Astrocyte (in vitro differentiated cells and primary cell): ENCODE measurements at places on chromosomes 7 and 10. TPM values are rescaled to one million over a fixed set of nuclear protein-coding genes. Genes with fewer than 3 reads are reported as not detected.

DNA sequence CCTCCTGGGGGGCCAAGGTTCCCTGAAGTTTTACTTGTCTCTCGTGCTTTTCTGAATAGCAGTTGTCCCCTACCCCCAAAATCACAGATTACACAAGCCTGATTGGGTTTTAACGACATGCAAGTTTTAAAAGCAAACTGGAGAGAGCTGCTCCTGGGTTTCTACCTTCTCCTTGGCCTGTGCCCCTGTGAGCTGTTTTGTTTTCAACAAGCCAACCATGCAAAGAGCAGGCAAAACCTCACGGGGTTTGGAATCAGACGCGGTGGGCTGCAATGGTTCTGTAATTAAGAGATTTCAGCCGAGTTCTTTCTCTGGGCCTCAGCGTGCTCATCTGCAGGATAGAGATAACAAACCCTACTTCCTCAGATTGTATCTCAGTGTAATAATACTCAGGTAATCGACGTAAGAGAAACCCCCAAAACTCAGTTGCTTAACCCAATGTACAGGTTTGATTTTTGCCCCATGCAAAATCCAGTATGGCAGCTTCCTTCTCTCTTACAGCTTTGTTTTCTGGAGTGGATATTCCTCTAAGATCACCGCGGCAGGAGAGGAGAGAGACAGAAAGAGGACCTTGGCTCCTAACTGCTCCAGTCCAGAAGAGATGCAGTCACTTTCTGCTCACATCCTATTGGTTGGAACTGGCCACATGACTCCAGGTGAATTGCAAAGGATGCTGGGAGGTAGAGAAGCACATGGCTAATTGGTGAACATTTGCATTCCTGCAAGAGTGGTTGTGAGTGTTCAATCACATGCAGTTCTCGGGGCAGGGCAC lies 42.0 kb downstream of the MYL10 start:
- H3K27ac ChIP-seq: no peak overlapping the region
- H3K4me3 ChIP-seq: no peak overlapping the region
- H3K36me3 ChIP-seq: no peaks in the 10 kb centered on the region
- no peaks in the 10 kb centered on the region for H3K4me1 ChIP-seq
- DNase-seq: no peak

GRCh38 chr7:81206667-81207360 lies 288.0 kb upstream of the SEMA3C start:
- no peaks in the 10 kb centered on the region for H3K36me3 ChIP-seq
- no peak overlapping the region for H3K4me3 ChIP-seq
- no peaks in the 10 kb centered on the region for H3K27me3 ChIP-seq
- no peak overlapping the region for H3K27ac ChIP-seq
- H3K4me1 ChIP-seq: no peaks in the 10 kb centered on the region
- DNase-seq: no peak

Gene RUFY2
- total RNA-seq: 21.7 and 21.8 TPM in 2 replicates

Gene FFAR4
- total RNA-seq: not detected in 2 replicates

Gene GDF2
- total RNA-seq: not detected in 2 replicates

GRCh38 chr7:116021237-116021636 lies 9.3 kb downstream of the TFEC start:
- no peak overlapping the region for H3K4me3 ChIP-seq
- H3K4me1 ChIP-seq: no peaks in the 10 kb centered on the region
- no peak for DNase-seq
- H3K27me3 ChIP-seq: no peaks in the 10 kb centered on the region
- H3K36me3 ChIP-seq: no peaks in the 10 kb centered on the region

DNA sequence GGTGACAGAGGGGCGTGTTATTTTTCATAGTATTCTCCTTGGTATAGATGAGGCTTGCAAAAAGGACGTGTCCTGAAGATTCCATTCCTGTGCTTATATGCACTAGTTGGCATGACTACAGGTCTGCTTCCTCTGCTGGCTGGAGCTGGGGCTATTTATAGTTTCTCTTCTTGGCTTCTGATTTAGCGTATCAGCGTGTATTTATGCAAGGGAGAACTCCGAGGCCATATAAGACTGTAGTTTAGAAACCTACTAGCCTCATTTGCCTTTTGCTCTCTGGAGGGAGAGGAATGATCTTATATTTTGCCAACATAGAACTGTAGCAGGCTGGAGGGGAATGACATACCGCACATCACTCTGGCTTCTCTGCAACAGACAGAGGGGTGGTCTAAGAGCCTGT lies 39.7 kb downstream of the CACNB2 start:
- no peak overlapping the region for H3K27ac ChIP-seq
- peaks cover 7% of the 10 kb centered on the region for H3K4me1 ChIP-seq
- DNase-seq: peak; percentile 81
- H3K36me3 ChIP-seq: no peaks in the 10 kb centered on the region
- H3K27me3 ChIP-seq: no peaks in the 10 kb centered on the region

Gene STYXL1
- total RNA-seq: 45.3 and 46.2 TPM in 2 replicates

Gene ITPRID1
- total RNA-seq: not detected in 2 replicates

Gene CABCOCO1
- 0.23 TPM in 1 of 2 replicates, not detected in the other for total RNA-seq

Gene TUBB8
- not detected in 2 replicates for total RNA-seq

DNA sequence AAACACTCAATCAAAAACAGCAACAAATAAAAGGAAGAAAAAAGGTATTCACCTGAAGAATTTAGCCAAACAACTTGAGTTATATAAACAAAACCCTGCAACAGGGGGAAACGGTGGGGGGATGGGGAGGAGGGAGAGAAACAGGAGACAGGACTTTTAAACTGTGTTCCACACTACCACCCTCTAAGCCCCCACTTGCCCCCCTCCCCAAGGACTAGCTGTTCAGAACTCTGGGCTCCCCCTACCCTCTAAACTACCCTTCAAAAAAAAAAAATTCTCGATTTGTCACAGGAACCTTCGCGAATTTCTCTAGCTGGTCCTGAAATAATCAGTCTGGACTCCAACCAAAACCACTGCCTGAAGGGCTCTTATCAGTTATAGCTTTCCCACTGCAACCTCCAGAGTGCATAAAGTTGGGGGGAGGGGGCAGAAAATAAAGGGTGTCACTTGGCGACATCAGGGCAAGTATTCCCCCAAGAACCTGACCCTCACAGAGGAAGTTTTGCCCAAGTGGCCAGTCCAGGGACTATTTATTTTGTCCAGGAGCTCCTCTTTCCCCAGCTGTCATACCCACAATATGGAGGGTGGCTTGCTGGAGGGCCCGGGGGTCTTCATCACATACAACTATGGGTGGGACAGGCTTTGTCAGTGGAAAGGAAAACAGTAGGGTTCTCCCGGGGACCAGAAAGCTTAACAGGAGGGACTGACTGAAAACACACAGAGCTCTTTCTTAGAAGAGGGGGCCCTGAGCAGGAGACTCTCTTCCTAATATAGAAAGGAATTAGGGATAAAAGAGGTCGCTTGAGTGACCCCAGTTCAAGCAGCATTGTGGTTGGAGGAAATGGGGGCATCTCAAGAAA lies 1.3 kb downstream of the UBE2H start:
- peak overlapping the region; percentile 95 for H3K4me3 ChIP-seq
- no peaks in the 10 kb centered on the region for H3K27me3 ChIP-seq
- H3K4me1 ChIP-seq: peaks cover 29% of the 10 kb centered on the region

DNA sequence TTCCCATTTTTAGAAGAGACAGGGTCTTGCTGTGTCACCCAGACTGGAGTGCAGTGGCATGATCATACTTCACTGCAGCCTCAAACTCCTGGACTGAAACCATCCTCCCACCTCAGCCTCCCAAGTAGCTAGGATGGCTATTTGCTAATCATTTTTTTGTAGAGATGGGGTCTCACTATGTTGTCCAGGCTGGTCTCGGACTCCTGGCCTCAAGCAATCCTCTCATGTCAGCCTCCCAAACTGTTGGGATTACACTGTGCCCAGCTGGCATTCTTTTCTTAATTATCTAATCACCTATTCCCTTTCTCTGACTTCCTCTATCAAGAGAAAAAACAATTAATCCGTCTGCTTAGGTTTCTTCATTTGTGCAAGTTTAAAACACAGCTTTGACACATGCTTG lies 172.5 kb upstream of the TRIM24 start:
- no peak for DNase-seq
- no peak overlapping the region for H3K27ac ChIP-seq
- H3K4me3 ChIP-seq: no peak overlapping the region
- H3K36me3 ChIP-seq: no peaks in the 10 kb centered on the region
- no peaks in the 10 kb centered on the region for H3K4me1 ChIP-seq
- H3K27me3 ChIP-seq: no peaks in the 10 kb centered on the region

GRCh38 chr10:15210521-15210920 lies 42.0 kb upstream of the NMT2 start:
- H3K4me3 ChIP-seq: no peak overlapping the region
- no peaks in the 10 kb centered on the region for H3K36me3 ChIP-seq
- peak overlapping the region; percentile 86 for H3K27ac ChIP-seq
- no peaks in the 10 kb centered on the region for H3K27me3 ChIP-seq
- peaks cover 15% of the 10 kb centered on the region for H3K4me1 ChIP-seq

- H3K36me3 ChIP-seq: no peaks in the 10 kb centered on the region
- peaks cover 12% of the 10 kb centered on the region for H3K4me1 ChIP-seq
- peak; percentile 20 for DNase-seq
- no peak overlapping the region for H3K4me3 ChIP-seq
- no peak overlapping the region for H3K27ac ChIP-seq
- no peaks in the 10 kb centered on the region for H3K27me3 ChIP-seq
These were observed 155.2 kb upstream of the GNAI1 start for GRCh38 chr7:79979437-79979836.

Gene PRSS37
- not detected in 2 replicates for total RNA-seq

- peaks cover 6% of the 10 kb centered on the region for H3K27me3 ChIP-seq
- DNase-seq: peak; percentile 8
- peaks cover 9% of the 10 kb centered on the region for H3K4me1 ChIP-seq
- no peak overlapping the region for H3K27ac ChIP-seq
- H3K36me3 ChIP-seq: no peaks in the 10 kb centered on the region
These were observed 47.7 kb downstream of the LYZL2 start for GRCh38 chr10:30581779-30582380.

- H3K27ac ChIP-seq: no peak overlapping the region
- H3K27me3 ChIP-seq: no peaks in the 10 kb centered on the region
- H3K4me3 ChIP-seq: no peak overlapping the region
- no peaks in the 10 kb centered on the region for H3K4me1 ChIP-seq
- no peaks in the 10 kb centered on the region for H3K36me3 ChIP-seq
- DNase-seq: no peak
These were observed 9.5 kb downstream of the GPR146 start for GRCh38 chr7:1053816-1054370.

- no peaks in the 10 kb centered on the region for H3K36me3 ChIP-seq
- H3K27ac ChIP-seq: no peak overlapping the region
- H3K4me3 ChIP-seq: no peak overlapping the region
These were observed 127.5 kb downstream of the NSUN6 start for GRCh38 chr10:18523858-18524257.

Gene TAC1
- total RNA-seq: 0.34 TPM in 1 of 2 replicates, not detected in the other

DNA sequence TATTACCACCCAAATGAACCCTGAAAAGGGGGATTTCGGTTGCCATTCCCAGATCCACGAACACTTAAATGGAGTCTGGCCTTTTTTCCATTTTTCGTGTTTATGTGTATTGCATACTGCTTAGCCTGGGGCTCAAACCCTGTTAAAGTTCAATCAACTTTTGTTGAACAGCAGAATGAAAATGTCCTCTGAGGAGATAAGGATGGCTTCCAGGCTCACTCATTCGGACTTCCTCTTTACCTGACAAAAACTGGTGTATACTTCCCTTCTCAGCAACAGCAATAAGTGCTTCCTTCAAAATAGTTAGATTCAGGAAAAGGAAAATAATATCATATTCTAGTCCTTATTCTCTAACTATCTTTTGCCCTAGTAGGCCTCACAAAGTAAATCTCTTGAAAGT lies 61.1 kb upstream of the ARID5B start:
- no peak overlapping the region for H3K27ac ChIP-seq
- H3K4me3 ChIP-seq: no peak overlapping the region
- no peaks in the 10 kb centered on the region for H3K27me3 ChIP-seq

- H3K4me3 ChIP-seq: no peak overlapping the region
- peaks cover 13% of the 10 kb centered on the region for H3K36me3 ChIP-seq
- no peak overlapping the region for H3K27ac ChIP-seq
- H3K4me1 ChIP-seq: peaks cover 23% of the 10 kb centered on the region
These were observed 1.3 kb upstream of the DAGLB start for GRCh38 chr7:6448943-6449543.

GRCh38 chr10:20970044-20970443 lies 72.9 kb upstream of the NEBL start:
- peak; percentile 25 for DNase-seq
- no peaks in the 10 kb centered on the region for H3K4me1 ChIP-seq
- H3K27ac ChIP-seq: no peak overlapping the region
- no peaks in the 10 kb centered on the region for H3K36me3 ChIP-seq
